ENCODE measurements at places on chromosomes 7 and 10. TPM values are rescaled to one million over a fixed set of nuclear protein-coding genes. Genes with fewer than 3 reads are reported as not detected.

Gene SHTN1
- 0.08 TPM for total RNA-seq

Gene C10orf62
- not detected for total RNA-seq

Gene CDHR1
- 0.91 TPM for total RNA-seq

Gene GDF2
- total RNA-seq: not detected

Gene CABCOCO1
- not detected for total RNA-seq

- no peak for DNase-seq
Measured at GRCh38 chr7:70307544-70308106, 709.4 kb downstream of the AUTS2 start.

- no peak for DNase-seq
Measured at GRCh38 chr7:92766461-92767003, 69.8 kb downstream of the CDK6 start.

GRCh38 chr7:147519062-147519461 is 1071.5 kb upstream of the C7orf33 start:
- DNase-seq: no peak

DNA sequence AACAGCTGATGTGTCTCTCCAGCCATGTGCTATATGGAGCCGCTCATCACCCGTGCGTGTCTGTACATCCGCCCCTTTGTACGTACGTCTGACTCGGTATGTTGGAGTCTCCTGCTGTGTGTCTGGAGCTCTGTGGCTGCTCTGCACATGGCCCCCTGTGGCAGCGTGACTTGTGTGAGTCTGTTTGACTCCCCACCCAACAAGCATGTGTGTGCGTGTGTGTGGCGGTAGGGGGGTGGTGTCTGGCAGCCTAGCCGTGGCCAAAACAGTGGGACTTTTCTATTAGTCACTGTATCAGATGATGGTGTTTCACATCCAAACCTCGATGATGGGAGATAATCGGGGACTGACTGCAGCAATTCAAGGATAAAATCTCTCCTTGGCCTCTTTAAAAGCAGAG is 94.1 kb downstream of the COL13A1 start:
- no peak for DNase-seq

DNA sequence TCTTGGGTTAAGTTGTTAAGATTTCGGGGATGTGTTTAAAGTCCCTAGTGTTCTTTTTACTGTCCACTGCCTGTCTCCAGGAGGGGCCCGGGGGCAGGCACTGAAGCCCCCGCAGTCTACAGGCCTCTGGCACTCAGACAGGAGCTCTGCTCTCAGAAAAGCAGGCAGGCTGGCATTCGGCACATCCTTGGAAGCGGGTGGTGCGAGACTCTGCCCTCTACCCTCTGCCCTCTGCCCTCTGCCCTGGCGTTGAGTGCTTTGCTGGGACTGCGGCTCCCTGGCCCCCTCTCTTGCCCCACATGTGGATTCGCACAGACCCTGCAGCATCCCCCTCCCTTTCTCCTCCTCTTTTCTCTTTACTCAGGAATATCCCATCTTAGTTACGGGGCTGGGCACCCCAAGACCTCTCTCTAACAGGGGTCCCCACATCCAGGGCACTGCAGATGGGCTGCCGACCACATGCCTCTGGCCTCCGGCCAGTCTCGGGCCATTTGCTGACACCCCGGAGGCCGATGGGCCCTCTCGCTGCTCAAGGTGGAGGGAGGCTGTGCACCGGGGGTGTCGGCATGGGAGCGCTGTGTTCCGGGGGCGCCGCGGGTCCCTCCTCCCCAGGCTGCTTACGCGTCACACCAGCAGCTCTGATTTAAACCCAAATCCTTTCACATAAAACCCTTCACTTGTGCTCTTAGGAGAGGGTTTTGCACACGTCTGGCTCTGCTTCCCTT is 479.9 kb downstream of the DNAJB6 start:
- DNase-seq: no peak

GRCh38 chr7:28872226-28872625 is 85.9 kb downstream of the TRIL start:
- DNase-seq: no peak

GRCh38 chr10:89163265-89163995 is 43.7 kb downstream of the CH25H start:
- DNase-seq: peak; percentile 72
